ENCODE measurements at places on chromosomes 2 and 18.

- no peak for DNase-seq
Measured at GRCh38 chr2:18927525-18928232, 338.3 kb upstream of the NT5C1B start.

DNA sequence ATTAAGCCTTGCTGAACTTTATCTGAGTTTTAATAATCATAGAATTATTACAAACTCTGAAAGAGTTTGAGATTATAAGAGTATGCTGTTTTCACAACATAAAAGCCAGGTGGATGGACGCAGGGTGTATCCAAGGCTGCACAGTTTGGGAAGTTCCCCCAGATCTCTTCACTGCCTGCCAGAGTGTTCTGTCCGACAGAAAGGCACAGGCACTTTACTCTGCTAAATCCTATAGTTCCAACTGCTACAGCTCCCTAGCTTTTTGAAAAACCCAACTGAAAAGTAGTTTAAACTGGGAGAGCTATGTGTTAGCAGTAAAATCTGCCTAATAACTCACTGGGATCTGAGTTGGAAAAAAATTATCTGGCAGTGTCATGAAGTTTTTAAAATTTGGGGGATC lies 38.0 kb downstream of the MFSD6 start:
- no peak for DNase-seq

GRCh38 chr18:67285583-67285982 lies 230.9 kb downstream of the DSEL start:
- no peak for DNase-seq

GRCh38 chr2:68379184-68379708 lies 14.2 kb downstream of the PLEK start:
- no peak for DNase-seq

DNA sequence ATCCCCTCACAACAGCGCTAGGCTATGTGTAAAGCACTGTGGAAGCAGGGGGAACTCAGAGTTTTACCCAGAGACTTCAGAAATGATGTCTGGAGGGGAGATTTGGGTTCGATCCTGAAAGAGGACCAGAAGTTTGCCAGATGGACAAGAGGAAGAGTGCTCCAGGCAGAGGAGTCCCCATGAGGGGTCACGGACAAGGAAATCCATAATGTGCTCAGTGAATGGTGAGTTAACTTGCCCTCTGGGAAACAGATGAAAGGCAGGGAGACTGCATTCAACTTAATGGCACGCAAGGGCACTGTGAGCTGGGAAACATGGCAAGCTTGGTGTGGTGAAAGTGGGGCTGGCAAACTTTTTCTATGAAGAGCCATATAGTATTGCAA lies 6.0 kb upstream of the ASAP2 start:
- DNase-seq: no peak

DNA sequence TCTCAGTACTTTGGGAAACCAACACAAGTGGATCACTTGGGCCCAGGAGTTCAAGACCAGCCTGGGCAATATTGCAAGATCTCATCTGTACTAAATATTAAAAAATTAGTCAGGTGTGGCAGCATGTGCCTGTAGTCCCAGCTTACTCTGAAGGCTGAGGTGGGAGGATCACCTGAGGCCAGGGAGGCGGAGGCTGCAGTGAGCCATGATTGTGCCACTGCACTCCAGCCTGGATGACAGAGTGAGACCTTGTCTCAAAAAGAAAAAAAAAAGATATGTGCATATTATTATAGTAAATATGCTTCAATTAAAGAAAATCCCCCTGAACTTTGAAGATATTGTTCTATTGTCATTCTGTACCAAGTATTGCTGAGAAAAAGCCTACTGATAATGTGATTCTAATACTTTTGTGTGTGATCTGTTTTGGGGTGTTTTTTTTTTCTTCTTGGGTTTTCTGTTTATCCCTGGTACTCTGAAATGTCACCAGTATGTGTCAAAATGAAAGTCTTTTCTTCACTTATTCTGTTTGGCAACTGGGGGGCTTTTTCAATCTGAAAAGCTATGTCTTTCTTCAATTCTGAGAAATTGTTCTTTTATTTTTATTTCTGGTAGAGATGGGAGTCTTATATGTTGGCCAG lies 13.2 kb downstream of the NEURL3 start:
- no peak for DNase-seq

- DNase-seq: no peak
Measured at GRCh38 chr2:55840460-55840859, 83.1 kb downstream of the EFEMP1 start.

All from fibroblast of skin of right biceps (primary cell).